Stimulated activated CD8-positive, alpha-beta memory T cell treated with anti-CD3 and anti-CD28 coated beads, Interleukin-7, amount 100 ng/mL, for 1 hour (primary cell): ENCODE measurements at places on chromosomes 2 and 18.

DNA sequence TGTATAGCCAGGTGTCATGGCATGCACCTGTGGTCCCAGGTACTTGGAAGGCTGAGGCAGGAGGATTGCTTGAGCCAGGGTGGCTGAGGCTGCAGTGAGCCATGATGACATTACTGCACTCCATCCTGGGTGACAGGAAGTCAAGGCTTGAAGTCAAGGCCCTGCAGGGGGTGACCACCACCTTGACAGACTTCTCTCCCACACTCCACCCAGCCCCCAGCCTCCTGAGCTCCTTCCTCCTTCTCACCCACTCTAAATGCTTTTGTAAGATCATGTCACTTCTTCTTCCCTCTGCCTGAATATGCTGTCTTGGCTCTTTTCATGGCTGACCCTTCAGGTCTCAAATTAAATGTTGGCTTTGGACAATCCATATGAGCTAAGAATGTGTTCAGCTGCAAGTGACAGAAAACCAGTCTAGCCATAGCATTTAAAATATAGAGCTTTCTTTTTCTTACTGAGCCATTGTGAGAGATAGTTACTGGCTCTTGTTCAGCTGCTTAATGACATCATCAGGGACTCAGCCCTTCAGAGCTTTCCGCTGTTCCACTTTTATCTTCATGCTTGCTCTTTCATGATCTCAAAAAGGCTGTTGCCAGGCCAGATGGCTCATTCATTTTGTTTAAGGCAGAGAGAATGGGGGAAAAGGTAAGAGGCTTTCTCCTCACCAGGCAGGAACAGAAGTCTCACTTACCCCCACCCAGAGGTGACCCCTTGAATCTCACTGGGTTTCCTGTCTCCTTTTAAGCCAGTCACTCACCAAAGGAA, 36.7 kb upstream of the TTC39C start:
- no peak for DNase-seq

- no peak for DNase-seq
Observed at GRCh38 chr2:239212929-239213642, 187.7 kb downstream of the HDAC4 start.

GRCh38 chr2:216557820-216558219, 59.2 kb downstream of the RPL37A start:
- no peak for DNase-seq

- no peak for DNase-seq
Observed at GRCh38 chr2:127675331-127676261, at the start of gene LIMS2. Gene LIMS2, minus strand, starts transcription at chr2:127675530. Its CDS starts 506 bp downstream, at chr2:127675024.

- DNase-seq: no peak
Observed at GRCh38 chr2:73092146-73092783, 20.5 kb downstream of the RAB11FIP5 start.

DNA sequence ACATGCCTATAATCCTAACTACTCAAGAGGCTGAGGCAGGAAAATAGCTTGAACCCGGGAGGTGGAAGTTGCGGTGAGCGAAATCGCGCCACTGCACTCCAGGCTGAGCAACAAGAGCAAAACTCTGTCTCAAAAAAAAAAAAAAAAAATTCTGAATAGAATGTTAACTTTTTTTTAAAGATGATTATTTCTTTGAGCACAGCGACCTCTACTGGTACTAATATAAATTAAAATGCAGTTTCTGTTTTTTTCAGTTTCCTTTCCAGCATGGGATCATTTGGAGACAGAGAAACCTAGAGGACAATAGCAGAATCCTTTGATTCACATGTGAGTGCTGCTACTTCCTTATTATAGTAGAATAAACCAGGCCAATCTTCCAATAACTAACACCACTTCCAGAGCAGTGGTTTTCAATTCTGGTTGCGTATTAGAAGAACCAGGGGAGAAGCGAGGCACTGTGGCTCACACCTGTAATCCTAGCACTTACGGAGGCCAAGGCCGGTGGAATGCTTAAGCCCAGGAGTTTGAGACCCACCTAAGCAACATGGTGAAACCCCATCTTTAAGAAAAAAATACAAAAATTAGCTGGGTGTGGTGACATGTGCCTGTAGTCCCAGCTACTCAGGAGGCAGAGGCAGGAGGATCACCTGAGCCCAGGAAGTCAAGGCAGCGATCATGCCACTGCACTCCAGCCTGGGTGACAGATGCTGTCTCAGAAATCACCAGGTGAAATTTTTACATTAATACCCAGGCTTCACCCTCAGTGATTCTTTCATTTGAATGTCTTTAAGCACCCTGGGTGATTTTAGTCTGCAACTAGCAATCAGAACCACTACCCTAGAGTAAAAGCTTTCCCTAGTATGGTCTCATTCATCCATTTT, 10.1 kb downstream of the SRSF7 start:
- no peak for DNase-seq

DNA sequence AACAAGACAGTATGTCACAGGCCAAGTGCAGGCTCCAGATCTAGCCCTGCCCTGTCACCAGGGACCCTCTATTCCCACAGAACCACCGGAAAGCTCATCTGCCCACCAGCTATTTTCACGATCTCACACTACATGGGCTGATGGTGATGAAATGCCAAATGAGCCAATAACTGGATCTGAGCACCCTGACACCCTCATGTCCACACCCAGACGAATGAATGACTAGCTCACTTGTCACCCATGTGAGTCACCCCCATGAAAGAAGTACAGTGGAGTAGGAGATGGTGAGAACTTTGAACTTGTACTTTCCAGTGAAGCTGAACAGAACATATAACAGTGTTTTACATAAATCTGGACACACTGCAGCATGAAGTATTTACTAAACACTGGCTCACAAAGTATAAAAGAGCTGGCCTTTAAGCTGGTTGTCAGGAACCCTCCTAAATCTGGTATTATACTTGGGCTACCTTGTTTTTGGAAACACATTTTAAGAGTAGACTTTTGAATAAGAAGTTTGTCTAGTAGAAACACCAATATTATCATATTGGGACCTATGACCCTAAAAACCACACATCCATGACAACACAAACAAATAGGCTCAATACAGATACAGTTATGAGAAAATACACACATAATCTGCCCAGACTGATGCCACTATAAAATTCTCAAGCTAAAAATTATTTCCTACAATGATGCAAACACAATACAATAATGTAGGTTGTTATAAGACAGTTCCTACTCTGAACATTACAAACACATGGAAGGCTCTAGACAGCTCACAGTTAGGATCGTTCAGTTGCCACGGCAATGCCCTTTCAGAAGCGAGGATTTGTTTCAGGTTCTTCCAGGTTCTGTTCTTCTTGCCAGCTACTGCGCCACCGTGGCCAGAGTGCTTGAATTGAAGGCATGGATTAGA, 19.0 kb downstream of the INO80C start:
- DNase-seq: no peak

DNA sequence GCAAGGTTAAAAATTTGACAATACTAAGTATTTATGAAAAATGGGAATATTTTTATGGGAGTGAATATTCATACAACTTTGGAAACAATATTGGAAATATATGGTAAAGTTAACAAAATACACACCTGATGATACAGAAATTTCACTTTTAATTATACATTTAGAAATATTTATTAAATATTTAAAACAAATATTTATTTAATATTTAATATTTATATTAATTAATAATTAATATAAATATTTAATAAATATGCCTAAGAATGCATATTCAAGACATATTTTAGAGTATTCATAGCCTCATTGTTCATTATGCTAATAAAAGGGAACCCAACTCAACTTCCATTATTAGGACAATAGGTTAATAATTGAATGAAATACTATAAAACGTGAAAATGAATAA, 7.0 kb upstream of the DYNAP start:
- DNase-seq: no peak

DNA sequence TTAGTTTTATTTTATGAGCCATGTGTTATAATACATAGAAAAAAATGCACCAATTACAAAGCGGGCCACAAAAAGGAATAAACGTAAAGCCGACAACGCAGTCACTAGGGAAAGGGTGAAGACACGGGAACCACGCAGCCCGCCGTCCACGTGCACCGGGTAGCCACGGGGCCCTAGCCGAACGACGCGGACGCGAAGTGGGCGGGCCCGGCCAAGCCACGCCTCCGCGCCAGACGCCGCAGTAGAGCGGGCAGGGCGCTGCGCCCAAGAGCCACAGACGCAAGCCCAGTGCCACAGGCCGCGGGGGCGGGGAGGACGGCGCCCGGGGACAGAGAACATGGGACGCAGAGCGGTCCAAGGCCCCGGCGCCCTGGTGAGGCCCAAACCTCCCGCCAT, at the start of gene DUSP28:
TSS of gene DUSP28 (plus strand) at position 274 of the 396 bp plus-strand sequence. CDS start 328 bp downstream, outside the sequence.
- peak; percentile 74 for DNase-seq

- no peak for DNase-seq
Observed at GRCh38 chr2:99688699-99689098, 198.9 kb upstream of the REV1 start.

DNA sequence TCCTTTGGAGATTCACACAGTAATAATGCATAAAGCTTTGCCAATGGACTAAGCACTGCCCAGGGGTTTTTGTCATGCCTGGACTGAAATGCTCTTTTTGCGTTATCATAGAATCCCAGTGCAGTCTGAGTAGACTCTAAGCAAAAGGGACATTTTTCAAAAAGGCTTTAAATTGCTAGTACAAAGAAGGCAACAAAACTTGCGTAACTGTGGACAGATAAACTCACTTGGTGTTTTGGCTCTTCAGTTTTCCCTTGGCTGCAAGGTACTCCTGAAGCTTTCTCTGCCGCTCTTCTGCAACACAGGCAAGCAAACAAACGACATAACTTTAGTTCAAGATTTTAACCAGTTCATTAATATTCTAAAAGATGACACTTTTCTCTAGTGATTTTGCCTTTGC, 2.1 kb downstream of the CKAP2L start:
- DNase-seq: no peak

DNA sequence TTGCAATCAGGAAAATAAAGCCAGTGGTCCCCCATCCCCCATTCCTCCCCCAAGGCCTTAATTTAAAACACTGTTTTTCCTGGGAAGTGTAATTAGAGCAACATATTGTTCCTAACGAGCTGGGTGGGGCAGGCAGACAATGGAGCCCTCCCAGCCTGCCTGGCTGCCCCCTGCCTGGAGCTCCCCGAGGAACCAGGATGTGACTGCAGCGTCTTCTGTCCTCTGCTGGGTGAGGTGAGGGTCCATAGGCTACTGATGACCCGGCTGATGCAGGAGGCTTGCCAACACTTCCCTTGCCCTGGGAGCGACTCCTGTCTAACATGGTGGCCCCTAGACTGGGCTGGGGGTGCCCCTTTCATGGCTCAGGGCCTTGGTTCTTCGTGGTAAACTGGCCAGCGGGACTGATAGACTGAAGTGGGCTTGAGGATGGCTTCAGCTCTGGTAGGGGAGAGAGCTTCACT, 152.4 kb downstream of the DYSF start:
- no peak for DNase-seq

DNA sequence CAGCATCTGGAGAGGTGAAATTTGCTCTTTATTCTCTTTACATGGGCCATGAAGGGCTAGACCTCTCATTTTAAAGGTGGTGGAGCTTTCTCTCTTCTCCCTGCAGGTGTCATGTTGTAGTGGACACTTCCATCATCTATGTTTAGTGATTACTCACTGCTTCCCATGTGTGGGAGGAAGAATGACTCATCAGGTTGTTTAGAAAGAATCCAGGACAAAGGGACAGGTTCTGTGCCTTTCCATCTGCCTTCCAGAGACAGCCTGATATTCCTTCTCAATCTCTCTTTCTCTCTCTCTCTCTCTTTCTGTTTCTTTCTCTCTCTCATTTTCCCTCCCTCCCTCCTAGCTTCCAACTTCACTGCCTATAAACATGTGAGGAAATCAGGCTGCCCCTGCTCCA, 38.7 kb downstream of the SCG2 start:
- DNase-seq: no peak

DNA sequence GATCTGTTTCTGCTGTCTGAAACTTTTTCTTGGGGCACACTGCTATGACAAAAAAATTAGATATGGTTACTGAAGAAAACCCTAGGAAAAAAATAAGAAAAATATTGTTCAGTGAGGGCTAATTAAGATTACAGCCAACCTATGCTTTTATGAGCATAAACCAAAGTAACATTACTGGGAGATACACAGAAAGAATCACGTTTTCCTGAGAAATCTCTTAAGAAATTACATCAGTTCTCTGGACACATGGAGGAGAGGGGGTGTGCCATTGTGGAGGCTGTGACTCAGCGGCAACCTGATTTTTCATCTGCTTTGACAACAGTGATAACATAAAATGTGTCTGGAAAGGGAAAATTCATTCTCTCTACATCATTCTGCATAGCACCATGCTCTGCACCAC, 13.4 kb upstream of the NMI start:
- no peak for DNase-seq

GRCh38 chr2:200778038-200778437, 33.7 kb upstream of the BZW1 start:
- DNase-seq: no peak

DNA sequence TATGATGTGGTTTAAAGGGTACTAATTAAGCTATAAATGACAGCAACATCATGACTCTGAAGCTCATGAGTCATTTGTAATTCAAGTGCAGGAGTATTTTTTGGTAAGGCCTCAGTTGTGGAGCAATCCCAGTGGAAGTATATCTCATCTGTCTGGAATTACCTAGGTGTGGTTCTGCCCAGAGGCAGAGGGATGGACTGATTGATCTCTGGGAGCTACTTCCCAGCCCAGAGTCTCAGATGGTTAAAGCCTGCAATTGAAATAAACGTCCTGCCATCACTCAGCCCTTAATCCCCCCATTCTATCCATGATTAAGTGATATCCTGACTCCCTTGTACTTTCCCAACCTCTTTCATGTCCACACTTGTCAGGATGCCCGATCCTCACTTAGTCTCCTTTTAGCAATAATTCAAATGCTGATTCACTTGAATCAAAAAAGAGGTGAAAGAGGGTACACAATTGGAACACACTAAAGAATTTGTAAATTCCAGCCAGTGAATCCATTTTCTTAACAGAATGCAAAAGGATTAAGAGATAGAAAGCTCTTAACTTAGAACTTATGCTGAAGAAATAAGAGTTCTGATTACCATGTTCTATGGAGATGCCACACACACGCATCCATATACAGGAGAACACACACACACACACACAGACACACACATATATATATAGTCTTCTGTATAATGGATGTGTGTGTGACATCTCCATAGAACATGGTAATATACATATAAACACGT, 664.4 kb downstream of the NYAP2 start:
- no peak for DNase-seq
